ENCODE measurements at places on chromosomes 6 and 20. TPM values are rescaled to one million over a fixed set of nuclear protein-coding genes. Genes with fewer than 3 reads are reported as not detected.

The SIRPA gene
- total RNA-seq: 28.5 TPM

- DNase-seq: no peak
Observed at GRCh38 chr6:36753671-36754405, 56.2 kb downstream of the RAB44 start.

DNA sequence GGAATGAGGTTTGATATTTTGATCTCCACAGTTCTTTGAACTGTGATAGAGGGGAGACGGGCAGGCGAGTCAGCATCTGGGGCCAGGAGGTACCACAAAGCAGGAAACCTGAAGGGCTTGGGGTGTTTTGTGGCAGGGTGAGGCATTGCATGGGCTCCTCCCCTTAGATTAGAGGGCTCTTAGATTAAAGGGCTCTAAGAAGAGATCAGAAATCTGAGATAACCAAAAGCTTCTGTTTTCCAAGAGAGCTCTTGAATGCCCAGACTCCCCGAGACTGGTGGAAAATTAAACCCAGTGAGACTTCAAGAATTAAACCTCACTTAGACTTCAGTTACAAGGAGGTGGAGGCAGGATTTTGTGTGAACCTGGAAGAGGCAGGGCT, 2.4 kb upstream of the GPX5 start:
- no peak for DNase-seq

DNA sequence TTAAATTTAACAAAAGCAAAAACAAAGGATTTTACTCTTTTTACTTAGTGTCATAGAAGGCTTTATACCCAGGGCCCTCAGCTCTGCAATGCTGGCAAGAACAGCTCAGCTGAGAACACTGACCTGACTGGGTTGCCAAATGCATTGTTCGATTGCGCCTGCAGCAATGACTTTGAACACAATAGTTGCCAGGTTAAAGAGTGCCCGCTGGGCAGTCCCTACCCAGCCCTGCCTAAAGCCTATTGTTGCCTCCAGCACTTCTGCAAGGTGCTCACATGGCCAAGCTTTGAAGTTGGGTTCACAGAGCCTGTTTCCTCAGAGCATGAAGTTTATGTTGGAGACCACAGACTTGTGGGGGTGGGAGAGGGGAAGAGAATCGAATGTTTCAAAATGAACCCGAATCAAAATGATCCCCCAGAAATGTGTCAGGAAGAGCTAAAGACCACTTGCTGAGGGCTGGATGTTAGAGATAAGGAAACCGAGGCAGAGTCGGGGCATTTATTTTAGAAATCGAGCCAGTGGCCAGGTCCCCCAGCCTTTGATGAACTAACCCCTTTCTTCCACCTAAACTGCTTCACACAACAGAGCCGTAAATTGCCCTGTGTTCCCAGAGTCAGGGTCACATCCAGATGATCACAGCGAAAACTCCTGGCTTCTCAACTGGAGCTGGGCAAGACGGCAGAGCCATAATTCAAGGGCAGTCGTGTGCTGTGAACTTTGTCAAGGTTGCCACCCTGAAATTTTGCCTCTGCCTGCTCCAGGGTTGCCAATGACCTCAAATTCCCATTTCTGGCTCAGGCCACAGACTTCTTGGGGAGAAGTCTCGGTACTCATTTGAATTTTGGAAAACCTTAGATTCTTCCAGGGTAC, 55.0 kb downstream of the FOXA2 start:
- DNase-seq: no peak
